LoVo (cell line): ENCODE measurements at places on chromosomes 11 and 22.

- DNase-seq: no peak
Measured at GRCh38 chr22:37049224-37049623, 2.3 kb upstream of the KCTD17 start.

DNA sequence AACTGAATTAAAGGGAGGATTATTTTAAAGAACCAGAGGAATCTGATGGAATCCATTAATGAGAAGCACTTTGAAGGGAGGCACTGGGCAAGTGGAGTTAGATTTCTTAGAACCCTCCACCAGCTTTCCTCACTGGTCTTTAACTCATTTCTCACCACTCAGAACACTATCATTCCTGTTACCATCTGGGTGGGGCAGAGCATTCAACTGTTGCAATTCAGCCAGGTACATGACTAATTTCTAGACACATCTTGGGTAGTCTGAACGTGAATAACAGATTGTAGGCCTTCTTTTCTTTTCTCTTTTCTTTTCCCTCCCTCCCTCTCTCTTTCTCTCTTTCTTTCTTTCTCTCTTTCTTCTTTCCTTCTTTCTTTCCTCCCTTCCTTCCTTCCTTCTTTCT lies 15.5 kb upstream of the MMP1 start:
- no peak for DNase-seq

GRCh38 chr11:27754035-27755017 lies 54.1 kb upstream of the BDNF start:
- DNase-seq: no peak

DNA sequence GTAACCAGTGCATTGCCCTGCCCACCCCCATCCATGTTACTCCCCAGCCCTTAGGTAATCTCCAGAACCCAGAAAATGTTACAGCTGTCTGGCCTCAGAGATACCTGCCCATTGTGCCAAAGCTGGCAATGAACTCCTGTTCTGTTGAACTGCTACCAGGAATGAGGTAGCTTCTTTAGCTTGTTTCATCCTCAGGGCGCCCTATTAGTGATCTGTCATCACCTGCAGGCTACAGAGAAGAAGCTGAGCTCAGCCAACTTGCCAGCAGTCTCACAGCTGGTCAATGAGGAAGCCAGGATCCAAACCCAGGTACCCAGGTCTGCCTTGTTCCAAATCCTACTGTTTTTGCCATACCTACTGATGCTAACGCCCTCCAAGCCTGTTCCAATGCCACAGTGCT lies 88.7 kb downstream of the GALNT18 start:
- DNase-seq: no peak

DNA sequence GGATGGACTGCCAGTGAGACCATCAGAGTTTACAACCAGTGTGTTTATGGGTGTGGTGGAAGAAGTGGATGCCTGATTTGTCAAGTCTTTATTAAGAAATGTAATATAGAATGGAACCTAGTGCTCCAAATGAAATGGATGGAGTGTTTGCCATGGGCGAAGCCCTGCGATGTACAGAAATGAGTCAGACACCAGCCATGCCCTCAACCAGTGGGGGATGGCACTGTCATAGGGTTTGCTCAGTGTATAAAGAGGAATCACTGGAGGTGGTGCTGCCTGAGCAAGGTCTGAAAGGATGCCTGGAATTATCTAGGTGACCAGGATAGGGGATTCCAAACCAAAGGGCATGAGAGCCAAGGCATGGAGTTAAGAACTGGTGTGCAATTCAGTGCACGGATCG lies 120.9 kb upstream of the MTNR1B start:
- no peak for DNase-seq

DNA sequence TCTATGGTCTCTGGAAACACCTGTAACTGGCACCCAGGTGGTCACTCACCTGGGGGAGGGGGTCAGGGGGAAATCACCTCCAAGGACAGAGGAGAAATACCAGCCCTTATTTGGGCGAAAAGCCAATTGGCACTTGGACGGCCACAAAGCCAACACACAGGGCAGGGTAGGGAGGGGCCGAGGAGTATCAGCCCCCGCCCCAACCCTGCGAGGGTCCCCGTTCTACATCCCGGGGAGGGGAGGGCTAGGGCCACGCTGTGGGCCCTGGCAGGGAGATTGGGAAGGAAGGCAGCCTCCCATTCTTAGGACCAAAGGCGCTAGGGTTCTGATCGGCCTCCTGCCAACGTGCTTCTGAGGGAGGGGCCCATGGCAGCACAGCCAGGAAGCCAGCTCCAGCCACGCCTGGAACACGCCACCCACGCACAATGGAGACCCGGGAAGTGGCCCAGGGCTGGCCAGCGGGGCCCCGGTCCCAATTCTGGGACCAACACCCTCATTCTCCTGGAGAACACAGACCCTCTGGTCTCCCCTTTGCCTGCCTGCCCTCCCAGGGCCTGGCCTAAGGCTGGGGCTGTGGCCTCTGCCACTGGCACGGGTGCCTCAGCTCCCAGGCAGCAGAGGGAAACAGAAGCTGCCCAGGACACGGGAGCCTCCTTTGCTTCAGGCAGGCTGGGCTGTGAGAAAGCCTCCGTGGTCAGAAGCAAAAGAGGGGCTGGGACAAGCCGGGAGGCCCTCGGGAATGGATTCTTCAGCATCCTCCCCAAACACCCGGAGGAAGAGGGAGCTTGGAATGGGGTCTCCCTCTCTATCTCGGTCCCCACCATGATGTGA lies 7.4 kb downstream of the CBX6 start:
- no peak for DNase-seq

DNA sequence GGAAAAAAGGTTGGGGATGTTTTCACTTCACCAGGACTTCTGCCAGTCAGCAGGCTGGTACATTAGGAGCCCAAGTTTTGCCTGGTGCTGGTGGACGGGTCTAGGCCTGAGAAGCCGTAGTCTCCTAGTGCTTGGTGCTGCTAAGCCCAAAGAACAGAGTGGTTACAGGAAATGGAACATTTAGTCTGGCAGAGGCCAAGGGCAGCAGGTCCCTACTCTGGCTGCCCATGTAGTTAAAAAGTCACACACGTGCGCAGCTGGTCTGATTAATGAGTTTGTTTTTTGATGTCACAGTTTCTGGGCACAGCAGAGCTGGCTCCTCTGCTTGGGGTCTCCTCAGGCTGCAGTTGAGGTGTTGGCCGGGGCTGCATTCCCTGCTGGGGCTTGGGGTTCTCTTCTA lies 20.6 kb downstream of the BCR start:
- no peak for DNase-seq

DNA sequence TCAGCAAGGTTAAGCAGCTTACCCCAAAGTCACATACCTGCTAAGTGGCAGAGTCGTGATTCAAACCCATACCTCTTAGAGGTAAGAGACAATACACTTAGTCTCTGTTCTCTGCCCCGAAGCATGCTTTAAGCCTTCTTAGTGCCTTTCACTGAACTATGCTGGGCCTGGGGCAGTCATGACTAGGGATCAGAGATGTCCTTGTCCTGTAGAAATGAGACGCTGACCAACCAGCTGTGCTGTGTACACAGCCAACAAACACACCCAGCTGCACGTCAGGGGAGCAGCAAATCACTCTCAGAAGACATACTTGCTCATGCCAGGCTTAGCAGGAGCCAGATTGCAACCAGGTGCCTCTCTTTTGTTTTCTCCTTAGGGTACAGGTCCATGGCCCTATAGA lies 255.7 kb downstream of the BUD13 start:
- no peak for DNase-seq
